ENCODE measurements at places on chromosomes 7 and 10.

DNA sequence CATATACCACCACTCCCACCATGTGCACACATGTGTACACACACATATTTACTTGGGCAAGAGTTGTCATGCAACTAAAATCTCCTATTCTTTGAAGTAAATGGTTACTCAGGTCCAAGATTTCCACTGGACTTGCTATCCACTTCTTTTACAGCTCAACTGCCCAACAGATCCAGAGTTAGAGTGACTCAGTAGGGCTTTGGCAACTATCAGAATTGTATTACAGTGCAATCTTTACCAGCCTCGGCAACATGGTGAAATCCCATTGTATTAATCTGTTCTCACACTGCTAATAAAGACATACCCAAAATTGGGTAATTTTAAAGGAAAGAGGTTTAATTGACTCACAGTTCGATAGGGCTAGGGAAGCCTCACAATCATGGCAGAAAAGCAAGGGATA, 51.9 kb upstream of the ABLIM1 start:
- DNase-seq, result no peak

GRCh38 chr10:90993340-90993739, 72.5 kb upstream of the ANKRD1 start:
- no peak for DNase-seq

DNA sequence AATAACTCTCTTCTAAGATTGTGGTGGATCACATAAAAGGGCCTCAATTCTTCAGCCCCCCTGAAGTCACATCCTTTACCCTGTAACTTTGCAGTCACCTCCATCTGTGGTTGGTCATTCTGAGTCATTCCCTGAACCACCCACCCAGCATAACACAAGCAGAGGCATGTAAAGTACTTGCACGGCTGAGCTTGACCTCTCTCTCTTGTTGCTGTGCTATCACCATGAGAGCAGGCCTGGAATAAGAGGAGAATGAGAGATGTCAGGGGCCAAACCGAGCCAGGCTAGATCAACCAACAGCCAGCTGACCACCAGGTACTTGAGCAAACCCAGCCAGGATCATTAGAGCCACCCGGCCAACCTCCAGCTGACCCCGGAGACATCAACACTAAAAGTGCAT, 13.5 kb upstream of the STK17A start:
- DNase-seq, result no peak

GRCh38 chr10:106076496-106076895, 1088.0 kb downstream of the SORCS1 start:
- DNase-seq, result no peak

DNA sequence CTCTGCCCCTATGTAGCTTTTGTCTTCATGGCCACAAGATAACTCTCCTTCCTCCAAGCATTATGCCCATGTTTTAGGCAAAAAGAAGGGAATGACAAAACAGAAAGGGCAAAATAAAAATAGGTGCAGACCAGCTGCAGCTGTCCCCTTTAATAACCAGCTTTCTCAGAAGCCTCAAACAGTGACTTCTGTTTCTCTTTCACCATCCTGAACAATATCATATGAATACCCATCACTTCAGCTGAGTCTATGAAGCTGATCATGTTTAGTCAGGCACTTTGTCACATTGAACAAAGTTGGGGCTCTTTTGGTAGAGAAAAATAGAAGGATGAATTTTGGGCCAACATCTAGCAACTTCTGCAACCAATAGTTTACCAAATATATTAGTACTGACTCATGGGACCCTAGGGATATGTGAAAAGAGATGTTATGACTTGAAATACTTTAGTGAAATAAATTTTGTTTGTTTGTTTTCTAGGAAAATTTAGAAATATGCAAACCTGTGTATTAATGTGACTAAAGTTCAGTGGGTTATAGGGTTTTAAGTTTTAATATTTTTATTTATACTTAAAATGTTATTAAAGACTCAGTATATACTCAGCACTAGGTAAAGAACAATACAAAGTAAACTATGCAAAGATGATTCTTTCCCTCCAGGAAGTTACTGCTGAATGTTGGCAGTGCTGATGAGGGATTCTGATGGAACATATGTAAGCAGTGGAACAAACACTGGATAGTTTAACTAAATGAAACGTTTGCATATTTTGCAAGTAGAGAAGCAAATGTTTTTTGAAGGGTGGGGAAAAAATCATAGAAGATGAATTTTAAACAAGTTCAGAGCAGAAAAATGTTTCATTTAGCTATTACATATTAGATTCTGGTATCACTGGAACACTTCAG, 133.7 kb downstream of the FOXP2 start:
- no peak for DNase-seq

- no peak for DNase-seq
Observed at GRCh38 chr10:110802090-110802489, 69.6 kb upstream of the PDCD4 start.

DNA sequence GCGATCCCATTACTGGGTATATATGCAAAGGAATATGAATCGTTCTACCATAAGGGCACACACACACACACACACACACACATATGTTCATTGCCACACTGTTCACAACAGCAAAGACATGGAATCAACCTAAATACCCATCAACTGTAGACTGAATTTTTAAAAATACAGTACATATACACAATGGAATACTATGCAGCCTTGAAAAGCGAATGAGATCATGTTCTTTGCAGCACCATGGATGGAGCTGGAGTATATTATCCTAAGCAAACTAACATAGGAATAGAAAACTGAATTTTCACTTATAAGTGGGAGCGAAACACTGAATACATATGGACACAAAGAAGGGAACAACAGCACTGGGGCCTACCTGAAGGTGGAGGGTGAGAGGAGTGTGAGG, 72.5 kb downstream of the MARCHF5 start:
- DNase-seq, result no peak

DNA sequence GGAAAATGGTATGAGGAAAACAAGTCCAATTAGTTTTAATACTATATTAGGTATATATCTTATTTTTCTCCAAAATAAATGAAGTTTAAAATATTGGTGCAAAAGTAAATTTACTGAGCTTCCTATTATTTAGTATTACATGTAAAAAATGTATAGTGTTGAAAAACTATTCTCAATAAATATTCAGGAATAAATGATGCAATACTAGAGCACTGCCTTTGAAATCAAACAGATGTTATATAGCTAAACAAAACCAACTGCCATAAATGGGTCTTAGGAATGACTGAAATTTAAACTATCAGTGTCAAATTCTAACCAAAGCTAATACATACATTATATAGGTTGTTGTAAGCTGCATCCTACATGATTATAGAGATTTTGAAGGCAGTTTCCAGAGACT, 1434.0 kb upstream of the LRRTM3 start:
- DNase-seq, result no peak

- no peak for DNase-seq
Observed at GRCh38 chr10:30029164-30029871, 30.1 kb downstream of the JCAD start.
